ENCODE measurements at places on chromosomes 5 and 9.

DNA sequence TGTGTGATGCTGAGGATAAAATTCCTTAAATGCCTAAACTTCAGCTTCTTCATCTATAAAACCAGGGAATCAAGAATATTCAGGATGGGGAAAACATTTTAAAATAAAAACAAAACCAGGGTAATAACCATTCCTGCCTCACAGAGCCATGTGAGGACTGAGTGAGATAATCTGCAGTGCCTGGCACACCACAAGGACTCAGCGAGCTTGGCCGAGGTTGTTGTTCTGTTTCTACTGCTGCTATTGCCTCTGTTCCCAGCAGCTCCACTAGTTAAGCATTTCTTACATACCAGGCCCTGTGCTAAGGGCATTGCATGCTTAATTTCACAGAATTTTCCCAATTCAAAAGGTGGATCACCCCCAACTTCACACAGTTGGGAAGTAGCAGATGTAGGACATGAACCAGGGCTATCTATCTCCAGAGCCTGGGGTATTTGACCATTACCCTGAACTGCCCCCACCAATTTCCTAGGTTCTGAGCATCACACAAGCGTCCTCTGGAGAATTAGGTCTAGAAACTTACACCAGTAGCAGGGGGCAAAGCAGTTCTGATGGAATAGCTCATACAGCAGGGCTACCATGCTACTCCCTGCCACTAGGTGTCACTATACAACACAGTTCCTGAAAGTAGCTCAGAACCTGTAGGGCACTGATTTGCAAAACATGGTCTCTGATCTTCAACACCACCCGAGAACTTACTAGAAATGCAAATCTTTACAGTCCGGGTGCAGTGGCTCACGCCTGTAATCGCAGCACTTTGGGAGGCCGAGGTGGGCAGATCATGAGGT is 74.3 kb downstream of the LRSAM1 start:
- DNase-seq, result no peak

- no peak for DNase-seq
These were observed 7.6 kb upstream of the DNAJA1 start for GRCh38 chr9:33017283-33018041.

DNA sequence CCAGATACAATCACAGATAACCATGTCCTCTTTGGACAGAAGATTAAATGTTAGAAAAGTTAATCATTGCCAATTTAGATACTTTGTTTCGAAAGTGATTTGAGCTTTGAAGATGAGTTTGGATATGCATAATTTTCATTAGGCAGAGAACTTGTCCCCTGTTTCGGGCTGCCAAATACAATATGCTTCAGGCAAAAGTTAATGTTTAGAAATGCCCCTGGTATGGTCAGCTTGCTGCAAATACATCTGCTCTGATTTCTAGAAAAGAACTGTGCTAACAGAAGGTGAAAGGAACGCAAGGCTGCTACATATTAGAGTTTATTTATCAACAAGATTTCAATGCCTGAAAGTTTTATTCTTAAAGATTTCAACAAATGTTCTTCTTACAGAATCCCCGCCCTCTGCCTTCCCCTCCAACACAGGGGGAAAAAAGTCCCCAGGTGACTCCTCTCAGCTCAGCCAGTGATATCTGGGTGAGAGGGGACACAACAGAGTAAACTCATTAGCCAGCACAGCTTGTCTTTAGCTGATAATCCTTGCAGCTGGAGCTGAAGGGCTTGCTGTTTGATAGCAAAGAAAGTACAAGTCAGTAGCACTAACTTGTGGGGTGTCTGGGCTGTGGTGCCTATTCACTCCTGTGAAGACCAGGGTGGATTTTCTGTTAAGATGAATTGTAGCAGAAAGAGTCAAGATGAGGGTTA is 435.7 kb downstream of the DMAC1 start:
- no peak for DNase-seq

- no peak for DNase-seq
These were observed 29.0 kb upstream of the C9orf72 start for GRCh38 chr9:27602142-27602861.

- DNase-seq, result no peak
These were observed 3.3 kb downstream of the NR5A1 start for GRCh38 chr9:124503713-124504529.

DNA sequence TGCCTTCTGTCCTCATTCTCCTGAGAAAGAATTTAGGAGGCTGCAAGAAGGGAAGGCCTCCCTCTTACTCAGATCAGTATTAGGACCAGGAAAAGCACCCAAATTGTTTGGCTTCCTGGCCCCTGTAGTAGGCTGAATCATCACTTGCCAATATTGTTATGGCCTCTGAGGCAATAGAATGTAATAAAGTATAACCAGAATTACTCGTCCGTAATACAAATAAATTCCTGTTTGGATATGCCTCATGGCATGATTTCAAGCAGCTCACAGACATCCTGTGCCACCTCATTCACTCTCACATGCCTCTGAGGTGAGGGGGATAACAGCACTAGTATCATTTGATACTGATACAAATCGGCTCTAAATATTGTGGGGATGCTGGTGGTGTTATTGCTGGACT is 427.3 kb downstream of the ISL1 start:
- no peak for DNase-seq

DNA sequence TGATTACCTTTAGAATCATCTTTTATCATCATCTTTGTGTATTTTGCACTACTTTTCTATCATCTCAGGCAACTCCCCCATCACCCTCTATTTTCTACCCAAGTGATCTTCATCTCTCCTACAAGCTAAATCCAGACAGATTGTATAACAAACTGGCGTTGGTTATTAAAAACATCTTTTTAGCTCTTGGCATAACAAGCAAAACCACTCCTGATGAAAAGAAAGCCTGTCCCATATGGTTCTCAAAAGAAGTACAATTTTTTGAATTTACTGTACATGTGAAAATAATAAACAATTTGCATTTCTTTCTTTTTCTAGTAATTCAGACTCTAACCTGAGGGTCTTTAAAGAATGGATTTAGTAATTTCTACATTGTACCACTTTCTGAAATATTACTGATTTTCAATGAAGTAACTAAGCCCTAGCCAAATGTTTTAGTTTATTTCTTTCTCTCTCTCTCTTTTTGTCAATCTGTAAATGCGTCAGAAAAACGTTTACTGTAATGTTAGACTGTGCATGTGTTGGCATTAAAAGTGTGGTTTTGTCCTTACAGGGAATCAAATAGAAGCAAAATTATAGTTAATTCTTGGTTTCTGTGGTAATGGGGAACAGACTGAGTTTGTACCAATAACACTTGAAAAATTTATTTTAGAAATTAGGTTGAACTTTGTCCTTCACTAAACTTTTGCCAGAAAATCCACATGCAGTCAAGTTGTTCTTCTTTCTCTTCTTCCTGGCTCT is 52.5 kb upstream of the RPS23 start:
- DNase-seq, result no peak

GRCh38 chr5:169809281-169809680 is 171.0 kb downstream of the INSYN2B start:
- no peak for DNase-seq

DNA sequence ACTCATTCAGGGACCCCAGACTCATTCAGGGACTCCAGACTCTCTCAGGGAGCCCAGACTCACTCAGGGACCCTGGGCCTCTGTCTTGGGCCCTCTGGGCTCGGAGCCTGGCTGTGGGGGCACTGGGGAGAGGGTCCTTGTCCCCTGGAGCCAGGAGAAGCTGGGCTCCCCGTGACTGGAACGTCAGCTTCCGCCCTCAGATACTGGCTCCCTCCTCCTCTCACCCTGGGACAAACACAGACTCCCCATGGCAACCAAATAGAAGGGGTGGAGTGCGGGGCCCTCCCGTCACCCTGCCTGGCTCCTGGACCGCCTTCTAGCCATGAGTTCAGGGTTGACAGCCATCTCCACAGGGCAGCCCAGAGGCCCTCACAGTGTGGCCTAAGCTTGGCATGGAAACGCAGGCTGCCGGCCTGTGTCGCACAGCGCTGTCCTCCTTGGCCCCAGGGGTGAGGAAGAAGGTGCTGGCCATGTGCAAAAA is 27.6 kb downstream of the ZDHHC11B start:
- no peak for DNase-seq
